ENCODE measurements at places on chromosomes 1 and 21.

DNA sequence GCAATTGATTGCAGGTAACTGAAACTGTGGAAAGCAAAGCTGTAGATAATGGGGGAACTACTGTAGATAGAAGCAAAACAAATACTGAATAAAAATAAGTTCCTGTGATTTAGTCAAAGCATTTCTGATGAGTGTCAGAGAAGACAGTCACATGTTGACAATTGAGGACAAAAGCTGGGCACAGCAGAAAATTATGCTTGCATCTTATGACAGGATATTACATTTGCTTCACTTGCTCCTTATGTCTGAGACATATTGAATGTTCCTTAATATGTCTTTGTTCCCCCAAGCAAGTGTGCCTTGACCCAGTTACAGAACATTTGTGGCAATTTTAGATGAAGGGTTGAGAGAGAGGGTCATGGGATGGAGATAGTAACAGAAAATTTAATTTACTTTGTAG lies 526.0 kb upstream of the B3GALT2 start:
- DNase-seq: no peak

DNA sequence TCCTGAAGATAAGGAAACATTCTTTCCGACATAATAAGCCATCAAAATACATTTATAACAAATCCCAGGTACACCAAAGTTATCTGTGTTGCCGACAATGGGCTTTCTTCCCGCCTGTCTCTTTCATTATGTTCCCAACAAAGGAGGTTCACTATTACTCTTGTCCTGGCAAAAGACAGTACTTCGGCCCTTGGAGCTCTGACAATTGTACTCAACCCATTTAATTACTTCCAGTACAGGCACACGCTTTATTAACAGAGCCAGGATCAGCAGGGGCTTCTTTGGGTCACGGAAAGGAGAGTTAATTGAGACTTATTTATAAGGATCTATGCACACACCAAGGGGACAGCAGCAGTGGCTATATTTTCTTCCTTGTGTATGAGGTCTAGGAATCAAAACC lies 46.6 kb upstream of the DUSP10 start:
- DNase-seq: no peak

- peak; percentile 65 for DNase-seq
Observed at GRCh38 chr1:202807926-202808757, at the start of gene KDM5B. Gene KDM5B, minus strand, starts transcription at chr1:202808421. Its CDS starts 116 bp downstream, at chr1:202808305.

DNA sequence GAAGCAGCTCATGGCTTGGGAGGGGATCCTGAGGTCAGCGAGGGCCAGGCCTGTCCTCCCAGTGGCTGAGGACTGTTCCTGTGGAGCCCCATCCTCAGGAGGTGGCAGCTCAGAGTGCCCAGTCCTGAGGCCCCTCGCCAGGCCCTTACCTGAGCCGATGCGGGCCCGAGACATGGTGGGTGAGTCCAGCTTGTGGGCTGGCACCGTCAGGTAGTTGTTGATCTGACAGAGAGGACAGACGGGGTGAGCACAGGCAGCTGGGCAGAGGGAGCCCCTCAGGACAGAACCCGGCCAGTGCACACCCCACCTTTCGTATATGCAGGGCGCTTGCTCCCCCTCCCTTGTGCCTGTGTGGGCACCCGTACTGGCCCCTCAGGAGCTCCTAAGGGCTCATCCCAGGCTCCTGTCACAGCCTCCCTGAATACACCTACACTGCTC lies 53.9 kb downstream of the SLC9A1 start:
- DNase-seq: no peak

DNA sequence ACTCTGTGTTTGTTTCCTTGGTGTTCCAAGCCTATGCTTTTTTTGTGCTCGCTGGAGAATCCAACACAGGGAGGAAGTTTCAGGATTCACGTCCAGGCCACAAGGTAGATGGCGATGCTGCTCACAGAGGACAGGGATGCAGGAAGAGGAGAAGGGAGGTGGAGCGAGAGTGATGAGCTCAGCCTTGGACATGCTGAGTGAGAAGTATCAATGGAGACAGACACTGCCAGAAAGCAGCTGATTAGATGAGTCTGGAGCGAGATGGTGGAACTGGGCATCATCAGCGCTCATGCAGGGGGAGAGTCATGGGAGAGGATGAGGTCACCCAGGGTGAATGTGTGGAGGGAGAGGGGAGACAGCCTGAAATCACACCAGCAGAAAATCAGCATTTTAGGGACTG lies 110.0 kb downstream of the GLUL start:
- DNase-seq: no peak

GRCh38 chr1:200969726-200970561 lies 53.6 kb downstream of the KIF21B start:
- no peak for DNase-seq

DNA sequence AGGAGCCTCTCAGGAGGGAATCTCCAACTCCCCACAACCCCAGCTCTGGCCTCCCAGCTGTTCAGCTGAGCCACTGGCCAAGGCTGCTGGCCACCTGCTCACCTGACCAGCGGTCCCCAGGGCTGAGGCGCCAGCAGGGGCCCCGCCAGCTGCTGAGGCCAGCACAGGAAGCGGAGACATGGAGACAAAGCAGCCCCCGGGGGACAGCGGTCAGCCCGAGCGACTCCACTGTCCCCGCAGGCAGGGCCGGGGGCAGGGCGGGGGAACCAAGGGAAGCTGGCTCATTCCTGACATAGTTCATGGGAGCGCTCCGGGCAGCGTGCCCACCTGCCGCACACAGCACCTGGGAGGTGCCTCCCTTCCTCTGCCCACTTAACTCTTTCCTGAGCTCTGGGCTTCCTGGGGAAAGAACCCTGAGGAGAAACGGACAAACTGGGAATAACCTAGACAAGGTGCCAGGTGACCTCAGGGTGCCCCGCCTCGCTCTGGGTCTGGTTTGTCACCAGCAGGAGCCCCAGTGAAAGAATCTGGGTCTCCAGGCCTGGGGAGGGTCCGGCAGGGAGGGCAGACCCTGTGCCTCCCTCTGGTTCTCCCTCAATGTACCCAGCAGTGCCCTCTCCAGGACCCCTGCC lies 10.7 kb downstream of the EPHA2 start:
- DNase-seq: no peak

- DNase-seq: no peak
Observed at GRCh38 chr1:180175806-180176205, 21.1 kb downstream of the QSOX1 start.

DNA sequence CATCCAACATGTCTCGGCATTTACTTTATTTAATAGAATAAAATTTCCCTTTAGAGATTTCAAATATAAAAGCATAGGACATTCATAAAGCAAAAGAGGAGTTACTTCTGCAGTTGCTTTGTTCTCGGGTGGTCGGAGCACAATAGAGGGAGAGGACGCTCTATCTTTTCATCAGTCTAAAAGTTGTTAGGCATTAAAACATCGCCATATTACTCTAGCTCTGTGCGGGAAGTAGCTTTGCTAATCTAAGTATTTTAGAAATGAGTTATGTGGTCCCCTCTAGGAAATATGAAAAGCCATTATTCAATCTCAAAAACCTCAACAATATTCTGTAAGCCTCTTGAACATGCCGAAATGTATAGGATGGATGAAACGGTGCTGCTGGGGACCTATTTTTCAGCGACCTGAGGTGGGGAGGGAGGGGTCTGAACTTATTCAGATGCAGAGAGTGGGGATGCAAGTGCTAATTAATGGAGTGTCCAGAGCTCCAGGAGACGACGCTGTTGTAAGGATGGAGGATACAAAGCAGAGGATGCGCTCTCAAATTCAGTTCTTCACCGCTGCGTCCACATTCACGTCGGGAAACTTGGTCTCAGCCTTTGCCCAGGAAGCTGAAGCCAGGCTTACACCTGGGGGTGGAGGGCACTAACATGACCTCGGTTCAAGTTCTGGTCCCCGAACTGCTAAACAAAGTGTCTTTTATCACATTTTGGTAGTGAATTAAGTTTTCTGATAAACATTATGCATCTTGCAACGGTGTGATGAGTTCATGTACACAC lies 6.3 kb downstream of the CDKN2C start:
- no peak for DNase-seq

DNA sequence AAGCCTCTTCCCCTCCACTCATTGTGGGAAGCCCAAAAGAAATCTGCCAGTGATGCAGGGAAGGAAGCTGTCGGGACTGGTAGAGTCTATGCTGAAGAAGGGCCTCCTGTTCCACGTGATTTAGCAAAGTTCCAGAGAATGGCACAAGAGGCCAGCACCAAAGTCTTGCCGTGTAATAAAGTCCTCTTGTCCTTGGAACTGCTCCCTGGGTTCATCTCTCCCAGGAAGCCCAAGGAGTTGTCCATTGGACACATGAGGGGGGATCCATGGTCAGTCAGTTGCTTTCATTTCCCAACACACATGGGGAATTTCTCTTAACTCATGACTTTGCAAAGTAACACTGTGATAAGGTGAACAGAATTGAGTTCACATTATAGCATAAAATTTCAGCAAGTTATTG lies 116.1 kb upstream of the RAB4A start:
- no peak for DNase-seq

DNA sequence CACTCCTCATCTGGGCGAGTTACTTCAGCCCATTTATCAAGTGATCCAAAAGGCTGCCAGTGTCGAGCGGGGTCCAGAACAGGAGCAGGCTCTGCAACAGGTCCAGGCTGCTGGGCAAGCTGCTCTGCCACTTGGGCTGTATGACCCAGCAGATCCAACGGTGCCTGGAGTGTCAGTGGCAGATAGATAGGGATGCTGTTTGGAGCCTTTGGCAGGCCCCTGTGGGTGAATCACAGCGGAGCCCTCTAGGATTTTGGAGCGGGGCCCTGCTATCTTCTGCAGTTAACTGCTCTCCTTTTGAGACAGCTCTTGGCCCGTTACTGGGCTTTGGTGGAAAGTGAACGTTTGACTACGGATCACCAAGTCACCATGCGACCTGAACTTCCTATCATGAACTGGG lies 7.5 kb downstream of the MMEL1 start:
- DNase-seq: no peak

GRCh38 chr1:171828794-171829193 lies 12.5 kb upstream of the DNM3 start:
- no peak for DNase-seq

- DNase-seq: no peak
Observed at GRCh38 chr1:22171951-22172715, 29.2 kb upstream of the WNT4 start.

DNA sequence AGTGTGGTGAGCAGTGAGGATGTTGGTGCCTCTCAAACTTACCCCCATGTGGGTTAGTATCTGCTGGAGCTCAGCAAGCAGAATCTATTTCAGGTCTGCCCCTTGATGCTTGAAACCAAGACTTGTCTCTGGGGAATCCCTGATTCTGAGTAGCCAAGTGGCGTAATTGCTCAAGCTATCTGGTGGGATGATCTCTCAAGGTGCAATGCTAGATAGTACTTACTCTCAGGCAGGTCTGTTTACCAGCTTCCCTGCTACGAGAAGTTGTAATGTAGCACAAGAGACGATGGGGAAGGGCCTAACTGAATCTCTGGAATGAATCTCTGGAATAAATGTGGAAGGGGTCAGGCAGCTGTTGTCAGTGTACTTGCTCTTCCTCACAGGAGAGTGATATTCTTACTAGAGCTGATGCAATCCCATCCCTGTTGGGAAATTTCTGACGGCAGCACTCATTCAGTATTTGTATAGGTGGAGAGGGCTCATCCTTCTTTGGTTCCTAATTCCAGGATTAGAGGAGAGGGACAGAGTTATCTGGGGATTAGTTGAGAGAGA lies 65.4 kb downstream of the MACF1 start:
- peak; percentile 68 for DNase-seq

GRCh38 chr1:9882296-9882944 lies 27.6 kb downstream of the CTNNBIP1 start:
- no peak for DNase-seq

DNA sequence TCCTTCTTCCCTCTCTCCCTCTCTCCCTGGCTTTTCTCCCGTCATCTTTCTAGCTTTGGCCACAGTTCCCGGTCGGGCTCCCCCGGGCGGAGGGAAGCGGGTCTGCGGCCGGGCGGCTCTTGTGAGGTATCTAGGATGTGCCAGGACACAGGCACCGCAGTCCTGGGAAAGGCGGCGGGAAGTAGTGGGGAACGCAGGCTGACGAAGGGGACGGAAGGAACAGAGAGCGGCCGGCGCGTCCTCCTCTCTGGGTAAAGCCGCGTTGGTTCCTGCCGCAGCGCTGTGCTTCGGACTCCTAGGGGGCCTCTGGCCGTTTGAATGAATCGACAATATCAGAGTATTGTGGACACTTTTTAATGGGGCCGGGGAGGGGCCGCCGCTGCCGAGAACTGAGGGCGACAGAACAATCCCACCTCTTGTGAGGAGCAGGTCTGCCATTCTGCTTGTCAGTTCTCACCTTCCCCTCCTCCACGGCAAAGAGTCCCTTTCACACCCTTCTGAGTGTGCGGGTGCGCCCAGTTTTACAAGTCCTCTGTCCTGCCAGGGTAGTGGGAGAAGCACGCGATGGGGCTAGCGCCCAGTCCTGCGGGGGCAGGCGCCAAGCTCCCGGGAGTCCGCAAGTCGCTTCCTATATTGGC lies 1.2 kb upstream of the LHX9 start:
- DNase-seq: no peak

- DNase-seq: no peak
Observed at GRCh38 chr1:80607064-80607463, 1193.7 kb upstream of the ADGRL2 start.
